Lung (tissue), 17 donors: ENCODE measurements at places on chromosomes 5 and 9. TPM values are rescaled to one million over a fixed set of nuclear protein-coding genes. Genes with fewer than 3 reads are reported as not detected.

GRCh38 chr9:89757776-89758528, 153.1 kb downstream of the GADD45G start:
- DNase-seq = no peak

GRCh38 chr9:38680837-38681445, 39.0 kb downstream of the FAM240B start:
- DNase-seq = no peak

The IFNA13 gene
- not detected for polyA plus RNA-seq

The C9orf50 gene
- not detected for polyA plus RNA-seq
